ENCODE measurements at places on chromosomes 16 and 17. TPM values are rescaled to one million over a fixed set of nuclear protein-coding genes. Genes with fewer than 3 reads are reported as not detected.

CCDC40 gene
- 5.2 TPM for total RNA-seq

MT1X gene
- total RNA-seq = 39.9 TPM

CDH13 gene
- total RNA-seq = 58.0 TPM

SLC38A8 gene
- total RNA-seq = not detected

GINS3 gene
- 2.1 TPM for total RNA-seq

KRT12 gene
- not detected for total RNA-seq

- no peak for DNase-seq
Measured at GRCh38 chr16:28845293-28845692, 855 bp downstream of the TUFM start.

GRCh38 chr16:86313631-86314030 is 196.7 kb upstream of the FOXF1 start:
- DNase-seq = no peak

All from fibroblast of the aortic adventitia (primary cell).